ENCODE measurements at places on chromosomes 5 and 9. TPM values are rescaled to one million over a fixed set of nuclear protein-coding genes. Genes with fewer than 3 reads are reported as not detected.
A peak's percentile ranks its signal among the peaks of the same experiment; 100 is the strongest.

Gene SPATA31E1
- total RNA-seq = not detected

Gene GABRA1
- 1.7 TPM for total RNA-seq

Gene LCN9
- not detected for total RNA-seq

Gene OMD
- total RNA-seq = 24.4 TPM

Gene GTF3C4
- 4.4 TPM for total RNA-seq

Gene RAD23B
- 92.9 TPM for total RNA-seq

DNA sequence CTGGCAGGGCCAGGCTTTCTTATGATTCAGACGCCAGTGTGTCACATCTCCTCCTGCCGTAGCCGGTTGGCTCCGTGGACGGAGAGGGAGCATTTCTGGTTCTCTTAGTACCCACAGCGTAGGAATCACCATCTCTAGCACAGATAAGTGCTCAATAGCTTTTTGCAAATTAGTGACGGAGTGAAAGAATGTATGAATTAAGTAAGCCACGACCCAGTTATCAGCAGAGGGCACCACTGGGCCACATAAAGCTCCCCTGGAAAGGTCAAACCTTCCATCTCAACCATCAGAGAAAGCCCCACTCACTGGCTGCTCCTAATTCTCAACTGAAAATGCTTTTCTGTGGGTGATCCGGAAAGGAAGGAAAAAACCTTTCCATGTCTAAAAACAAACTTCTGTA lies 317.0 kb upstream of the ADCY2 start:
- H3K4me1 ChIP-seq = no peaks in the 10 kb centered on the region
- H3K36me3 ChIP-seq = no peaks in the 10 kb centered on the region
- H3K27me3 ChIP-seq = no peaks in the 10 kb centered on the region
- no peak overlapping the region for H3K4me3 ChIP-seq
- no peak for DNase-seq

DNA sequence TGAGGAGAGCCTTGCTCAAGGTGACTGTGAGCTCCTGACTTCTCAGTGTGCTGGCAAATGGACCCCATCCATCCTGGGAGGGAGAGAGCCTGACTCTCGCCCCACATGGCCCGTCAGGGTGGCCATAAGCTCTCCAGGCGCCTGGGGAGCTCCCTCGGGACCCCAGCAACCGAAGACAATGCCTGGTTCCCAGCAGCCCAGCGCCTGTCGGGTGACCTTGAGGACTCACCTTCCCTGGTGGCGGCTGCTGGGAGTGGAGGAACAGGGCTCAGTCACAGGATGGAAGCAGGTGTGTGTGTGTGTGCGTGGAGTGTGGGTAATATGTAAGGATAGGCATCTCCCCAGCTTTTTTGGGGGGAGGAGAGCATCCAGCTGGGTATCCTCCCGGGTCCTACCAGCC lies 190.3 kb downstream of the MELK start:
- no peaks in the 10 kb centered on the region for H3K4me1 ChIP-seq
- H3K27me3 ChIP-seq = no peaks in the 10 kb centered on the region
- no peaks in the 10 kb centered on the region for H3K36me3 ChIP-seq
- H3K4me3 ChIP-seq = no peak overlapping the region

- H3K4me1 ChIP-seq = no peaks in the 10 kb centered on the region
- H3K36me3 ChIP-seq = no peaks in the 10 kb centered on the region
- no peak for DNase-seq
- no peaks in the 10 kb centered on the region for H3K27me3 ChIP-seq
- no peak overlapping the region for H3K27ac ChIP-seq
These were observed 30.9 kb downstream of the MEGF10 start for GRCh38 chr5:127321465-127321864.

- no peak overlapping the region for H3K4me3 ChIP-seq
- H3K36me3 ChIP-seq = no peaks in the 10 kb centered on the region
- no peaks in the 10 kb centered on the region for H3K4me1 ChIP-seq
- H3K27ac ChIP-seq = peak overlapping the region; percentile 50
- DNase-seq = peak; percentile 53
These were observed 10.8 kb upstream of the PRRC2B start for GRCh38 chr9:131382850-131383729.

GRCh38 chr5:117748336-117748735 lies 1173.7 kb upstream of the SEMA6A start:
- no peaks in the 10 kb centered on the region for H3K27me3 ChIP-seq
- H3K4me3 ChIP-seq = no peak overlapping the region
- no peaks in the 10 kb centered on the region for H3K4me1 ChIP-seq
- DNase-seq = no peak
- H3K36me3 ChIP-seq = no peaks in the 10 kb centered on the region
- no peak overlapping the region for H3K27ac ChIP-seq

- H3K4me3 ChIP-seq = no peak overlapping the region
- H3K4me1 ChIP-seq = no peaks in the 10 kb centered on the region
- no peaks in the 10 kb centered on the region for H3K27me3 ChIP-seq
These were observed 143.4 kb upstream of the KLF9 start for GRCh38 chr9:70557661-70558369.

Data from uterus (tissue), 4 donors.